ENCODE measurements at places on chromosomes 12 and 14.

DNA sequence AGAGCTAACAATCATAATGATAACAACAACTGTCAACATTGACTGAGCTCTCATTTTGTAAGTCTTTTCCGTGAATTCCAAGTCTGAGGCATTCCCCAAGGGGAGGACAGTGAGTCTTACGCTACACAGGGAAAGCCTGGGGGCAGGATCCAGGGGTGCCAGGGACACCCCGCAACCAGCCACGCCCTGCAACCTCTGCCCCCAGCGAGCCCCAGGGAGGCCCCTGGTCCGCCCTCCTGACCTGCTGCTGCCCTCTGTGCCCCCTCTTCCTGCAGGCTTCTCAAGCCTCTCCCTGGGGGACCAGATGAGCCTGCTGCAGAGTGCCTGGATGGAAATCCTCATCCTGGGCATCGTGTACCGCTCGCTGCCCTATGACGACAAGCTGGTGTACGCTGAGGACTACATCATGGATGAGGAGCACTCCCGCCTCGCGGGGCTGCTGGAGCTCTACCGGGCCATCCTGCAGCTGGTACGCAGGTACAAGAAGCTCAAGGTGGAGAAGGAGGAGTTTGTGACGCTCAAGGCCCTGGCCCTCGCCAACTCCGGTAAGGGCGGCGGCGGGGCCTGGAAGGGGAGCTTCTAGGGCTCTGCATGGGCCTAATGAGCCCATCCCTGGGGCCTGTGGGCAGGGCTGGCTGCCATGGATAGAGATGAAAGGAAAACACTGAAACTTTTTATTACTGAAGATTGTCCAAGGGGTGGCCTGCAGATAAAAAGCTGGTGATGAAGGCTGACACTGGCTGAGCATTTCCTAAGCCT, 115.4 kb downstream of the ESRRB start:
- DNase-seq, result no peak

GRCh38 chr14:92964124-92965109, 41.5 kb downstream of the CHGA start:
- no peak for DNase-seq

- DNase-seq, result no peak
Observed at GRCh38 chr12:31207799-31208465, 118.0 kb downstream of the SINHCAF start.

DNA sequence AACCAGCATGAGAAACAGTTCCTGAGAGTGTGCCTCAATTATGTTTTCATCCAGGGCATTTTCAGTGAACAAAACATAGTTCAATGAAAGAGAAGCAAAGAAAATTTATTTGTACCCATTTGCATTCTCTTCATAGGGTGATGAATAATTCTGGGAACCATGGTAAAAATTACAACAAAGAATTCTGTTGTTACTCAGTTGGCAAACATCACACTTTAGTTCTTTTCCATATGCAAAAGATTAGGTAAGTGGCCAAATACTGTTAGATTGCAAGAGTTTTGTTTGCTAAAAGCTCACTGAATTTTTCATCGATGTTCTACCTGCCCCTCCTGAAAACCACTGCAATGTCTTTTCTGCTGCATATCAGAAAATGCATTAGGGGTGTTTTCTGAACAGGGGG, 132.4 kb upstream of the RGS6 start:
- no peak for DNase-seq

DNA sequence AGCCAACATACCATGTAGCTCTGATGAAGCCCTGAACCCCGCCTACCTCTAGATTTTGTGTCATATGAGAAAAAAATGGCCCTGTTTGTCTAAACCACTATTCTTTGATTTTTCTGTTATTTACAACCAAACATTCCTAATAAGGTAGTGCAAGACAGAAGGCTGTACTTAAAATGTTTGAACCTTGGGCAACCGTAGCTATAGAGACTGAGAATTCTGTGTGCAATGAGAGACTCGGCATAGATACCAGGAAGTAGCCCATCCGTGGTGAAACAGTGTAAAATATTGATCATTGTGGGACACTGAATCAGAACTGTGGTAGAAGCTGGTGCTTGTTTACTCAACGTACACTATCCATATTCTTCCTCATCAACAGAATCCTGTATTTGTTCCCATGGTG, 86.5 kb upstream of the TMCC3 start:
- no peak for DNase-seq

DNA sequence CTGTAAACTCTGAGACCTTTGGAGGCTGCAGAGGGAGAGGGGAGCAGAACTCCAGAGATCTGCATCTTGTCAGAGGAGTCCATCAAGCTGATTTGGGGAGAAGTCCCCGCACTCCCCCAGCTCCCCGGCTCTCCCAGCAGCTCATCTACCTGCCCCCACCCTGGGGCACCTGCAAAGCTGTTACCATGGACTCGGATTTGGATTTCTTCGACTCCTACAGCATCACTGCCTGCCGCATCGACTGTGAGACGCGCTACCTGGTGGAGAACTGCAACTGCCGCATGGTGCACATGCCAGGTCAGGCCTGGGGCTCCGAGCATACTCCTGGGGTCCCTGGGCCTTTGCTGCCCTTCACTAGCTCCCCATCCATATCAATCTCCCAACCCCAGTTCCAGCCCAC, 6.9 kb upstream of the SMARCD1 start:
- DNase-seq, result no peak

DNA sequence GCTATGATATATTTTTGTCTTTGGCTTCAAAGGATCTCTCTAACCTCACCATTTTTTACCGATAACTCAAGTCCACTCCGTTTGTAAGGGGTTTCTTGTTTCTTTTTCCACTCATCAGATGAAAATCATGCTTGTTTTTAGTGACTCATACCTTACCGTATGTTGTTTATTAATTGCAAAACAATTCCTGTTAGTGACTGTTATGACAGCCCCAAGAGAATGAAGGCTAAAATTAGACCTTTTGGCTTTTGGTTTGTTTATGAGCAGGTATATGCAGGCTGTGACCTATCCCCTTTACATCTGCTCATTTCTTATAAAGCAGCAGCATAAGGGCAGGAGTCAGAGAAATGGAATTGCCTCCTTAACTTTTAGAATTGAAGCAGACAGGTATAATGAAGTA, 319.8 kb downstream of the CEP128 start:
- DNase-seq, result no peak
